Activated T-cell treated with anti-CD3 and anti-CD28 coated beads, Interleukin-2, amount 50 U/mL, for 72 hours (primary cell): ENCODE measurements at places on chromosomes 6 and 20. TPM values are rescaled to one million over a fixed set of nuclear protein-coding genes. Genes with fewer than 3 reads are reported as not detected.

DNA sequence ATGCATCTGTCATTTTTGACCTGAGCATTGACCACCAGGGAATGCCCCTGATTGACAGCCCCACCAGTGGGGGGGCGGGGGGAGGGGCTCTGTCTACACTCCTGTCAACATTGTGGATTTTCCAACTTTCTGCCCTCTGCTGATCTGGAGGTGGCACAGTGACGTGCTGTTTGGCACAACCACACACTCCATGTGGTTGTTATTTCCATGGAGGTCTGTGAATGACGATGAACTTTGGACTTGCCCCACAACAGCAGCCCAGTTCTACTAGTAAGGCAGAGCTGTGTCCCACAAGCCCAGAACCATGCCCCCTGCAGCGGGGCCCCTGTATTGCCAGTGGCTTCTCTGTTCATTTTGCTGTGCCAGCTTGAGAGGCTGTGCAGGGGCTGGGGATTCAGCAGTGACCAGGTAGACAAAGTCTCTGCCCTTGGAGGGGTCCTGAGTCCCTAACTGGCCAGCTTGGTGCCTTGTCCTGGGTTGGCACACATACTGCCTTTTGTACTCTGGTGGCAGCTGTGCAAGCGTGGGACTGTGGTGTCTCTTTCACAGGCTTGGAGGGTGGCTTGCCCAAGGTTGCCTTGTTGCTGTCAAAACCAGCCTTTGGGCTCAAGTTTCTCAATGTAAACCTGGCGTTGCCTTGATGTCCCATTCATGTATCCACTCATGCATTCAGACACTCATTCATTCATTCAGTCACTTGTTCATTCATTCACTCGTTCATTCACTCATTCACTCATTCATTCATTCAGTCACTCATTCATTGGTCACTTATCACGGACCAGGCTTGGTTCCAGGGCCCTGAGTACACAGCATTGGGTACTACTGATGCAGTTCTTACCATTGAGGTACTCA is 108.5 kb downstream of the SYCP2 start:
- peaks cover 6% of the 10 kb centered on the region for H3K27me3 ChIP-seq
- H3K36me3 ChIP-seq = no peaks in the 10 kb centered on the region
- no peak overlapping the region for H3K27ac ChIP-seq
- no peak overlapping the region for H3K4me3 ChIP-seq

- no peaks in the 10 kb centered on the region for H3K36me3 ChIP-seq
- H3K27ac ChIP-seq = no peak overlapping the region
- no peaks in the 10 kb centered on the region for H3K27me3 ChIP-seq
- DNase-seq = no peak
Observed at GRCh38 chr20:60447703-60448102, 489.5 kb downstream of the CDH26 start.

- H3K4me1 ChIP-seq = no peaks in the 10 kb centered on the region
- no peaks in the 10 kb centered on the region for H3K36me3 ChIP-seq
- H3K27ac ChIP-seq = no peak overlapping the region
Observed at GRCh38 chr6:48560408-48560807, 449.4 kb upstream of the PTCHD4 start.

GRCh38 chr6:81253821-81254220 is 498.7 kb downstream of the TENT5A start:
- H3K36me3 ChIP-seq = peaks cover 5% of the 10 kb centered on the region
- H3K27me3 ChIP-seq = no peaks in the 10 kb centered on the region
- H3K4me1 ChIP-seq = no peaks in the 10 kb centered on the region
- DNase-seq = no peak

DNA sequence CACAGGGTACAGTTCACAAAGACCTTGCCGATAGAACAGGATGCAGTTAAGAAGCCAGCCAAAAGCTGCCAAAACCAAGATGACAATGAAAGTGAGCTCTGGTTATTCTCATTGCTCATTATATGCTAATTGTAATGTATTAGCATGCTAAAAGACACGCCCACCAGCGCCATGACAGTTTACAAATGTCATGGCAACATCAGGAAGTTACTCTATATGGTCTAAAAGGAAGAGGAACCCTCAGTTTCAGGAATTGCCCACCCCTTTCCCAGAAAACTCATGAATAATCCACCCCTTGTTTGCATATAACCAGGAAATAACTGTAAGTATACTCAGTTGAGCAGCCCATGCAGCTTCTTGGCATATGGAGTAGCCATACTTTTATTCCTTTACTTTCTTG is 748.7 kb downstream of the QKI start:
- no peaks in the 10 kb centered on the region for H3K27me3 ChIP-seq
- no peak overlapping the region for H3K27ac ChIP-seq
- H3K4me1 ChIP-seq = no peaks in the 10 kb centered on the region
- H3K36me3 ChIP-seq = no peaks in the 10 kb centered on the region
- H3K4me3 ChIP-seq = no peak overlapping the region

- no peak overlapping the region for H3K27ac ChIP-seq
- peaks cover 56% of the 10 kb centered on the region for H3K27me3 ChIP-seq
- H3K4me3 ChIP-seq = no peak overlapping the region
- no peaks in the 10 kb centered on the region for H3K4me1 ChIP-seq
Observed at GRCh38 chr6:137013031-137013430, 31.7 kb downstream of the IL20RA start.

GRCh38 chr6:4649728-4650127 is 126.5 kb upstream of the CDYL start:
- no peaks in the 10 kb centered on the region for H3K36me3 ChIP-seq
- H3K4me3 ChIP-seq = no peak overlapping the region
- no peak overlapping the region for H3K27ac ChIP-seq
- no peak for DNase-seq

TCP11 gene
- not detected for total RNA-seq
